ENCODE measurements at places on chromosomes 3 and 15.
A peak's percentile ranks its signal among the peaks of the same experiment; 100 is the strongest.

DNA sequence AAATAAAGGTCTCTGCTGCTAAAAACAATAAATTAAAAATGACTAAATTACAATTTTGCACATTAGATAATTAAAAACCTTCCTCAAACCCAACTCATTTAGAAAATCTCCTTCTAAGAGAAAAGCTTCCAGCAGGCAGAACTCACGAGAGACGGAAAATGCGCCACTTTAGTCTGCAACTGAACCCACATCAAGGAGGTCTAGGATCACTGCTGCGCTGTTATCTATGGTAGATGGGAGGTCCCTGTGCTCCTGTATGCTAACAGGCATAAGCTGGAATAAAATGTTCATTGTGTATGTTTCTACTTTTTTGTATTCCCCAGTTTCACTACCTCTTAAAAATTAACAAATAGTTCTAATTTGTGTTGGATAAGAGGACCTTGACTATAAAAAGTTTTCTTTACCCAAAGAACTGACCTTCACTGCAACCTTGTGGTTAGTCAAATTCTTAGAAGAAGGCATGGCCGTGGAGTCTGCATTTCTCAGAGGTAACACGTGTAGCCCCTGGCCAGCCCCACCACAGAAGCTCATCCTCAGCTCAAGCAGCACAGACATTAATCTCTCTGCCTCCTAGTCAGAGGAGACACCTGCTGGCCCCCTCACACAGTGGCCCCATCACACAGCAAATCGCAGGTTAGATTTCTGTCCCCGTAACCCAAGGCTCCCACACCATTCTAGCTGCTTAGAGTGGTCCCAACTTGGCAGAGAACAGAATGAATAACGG is 22.3 kb downstream of the STIMATE start:
- DNase-seq = no peak

- DNase-seq = no peak
These were observed 44.6 kb downstream of the RASGRP1 start for GRCh38 chr15:38520035-38520434.

- DNase-seq = no peak
These were observed 79.0 kb downstream of the EPHA3 start for GRCh38 chr3:89186456-89186855.

- DNase-seq = no peak
These were observed 25.5 kb downstream of the TBC1D2B start for GRCh38 chr15:78052001-78052401.

DNA sequence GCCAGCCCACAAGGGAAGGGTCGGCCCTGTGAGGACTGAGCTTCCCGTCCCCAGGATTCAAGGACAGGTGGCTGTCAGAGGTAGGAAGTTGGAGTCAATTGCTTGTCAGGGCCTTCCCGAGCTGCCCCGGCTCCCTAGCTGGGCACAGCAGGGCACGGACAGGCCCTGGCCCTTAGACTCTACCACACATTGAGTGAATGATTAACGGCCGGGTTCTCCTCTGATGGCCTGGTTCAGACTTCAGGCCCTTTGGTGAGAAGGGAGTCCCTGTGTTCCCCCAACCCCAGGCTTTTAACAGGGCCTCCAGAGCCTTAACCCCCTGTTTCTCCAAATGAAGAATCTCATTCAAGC is 16.4 kb upstream of the FGD5 start:
- no peak for DNase-seq

GRCh38 chr15:55366981-55367380 is 41.2 kb downstream of the CCPG1 start:
- no peak for DNase-seq

DNA sequence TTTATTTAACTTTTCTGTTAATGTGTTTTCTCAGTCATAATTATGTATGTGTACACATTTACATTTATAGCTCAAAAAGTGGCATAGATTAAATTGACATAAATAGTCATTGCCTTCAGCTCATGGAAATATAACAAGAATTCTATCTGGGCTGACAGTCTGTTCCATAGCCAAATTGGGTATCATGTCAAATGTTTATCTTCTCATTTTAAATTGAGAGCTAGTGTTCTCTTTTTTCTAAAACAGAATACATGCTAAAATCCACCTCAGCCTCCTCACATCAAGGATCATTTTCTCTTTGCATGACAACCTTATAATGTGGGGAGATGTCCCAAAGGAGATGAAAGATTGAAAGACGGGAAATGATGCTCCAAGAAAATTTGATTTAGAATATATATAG is 144.1 kb upstream of the BCHE start:
- DNase-seq = no peak

DNA sequence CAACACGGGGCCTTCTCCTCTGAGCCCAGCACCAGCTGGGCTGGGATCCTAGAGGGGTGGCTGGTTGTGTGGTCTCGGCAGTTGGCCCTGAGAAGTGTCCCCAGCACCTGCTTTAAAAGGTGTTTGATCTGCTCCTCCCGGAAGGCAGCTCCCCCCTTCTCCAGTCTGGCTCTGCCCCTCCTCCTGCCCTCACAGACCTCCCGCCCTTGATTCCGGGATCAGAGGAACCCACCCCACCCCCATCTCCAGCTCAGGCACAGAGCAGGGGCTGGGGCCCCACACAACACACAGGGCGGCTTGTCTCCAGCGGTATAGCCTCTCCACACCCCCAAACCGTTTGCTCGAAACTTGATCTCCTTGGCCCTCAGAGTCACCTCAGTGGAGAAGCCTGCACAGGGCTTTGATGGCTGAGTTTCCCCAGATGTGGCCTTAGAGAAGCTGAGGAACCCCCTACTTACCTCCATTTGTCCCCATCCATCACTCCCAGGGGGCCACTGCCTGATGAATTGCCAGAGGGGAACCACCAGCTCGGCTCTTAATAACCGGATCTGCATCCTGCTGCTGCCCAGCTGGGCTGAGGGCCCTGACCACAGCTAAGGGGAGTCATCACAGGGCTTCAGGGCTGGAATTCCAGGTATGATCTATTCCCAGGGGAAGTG is 6.4 kb upstream of the STRA6 start:
- peak; percentile 57 for DNase-seq

DNA sequence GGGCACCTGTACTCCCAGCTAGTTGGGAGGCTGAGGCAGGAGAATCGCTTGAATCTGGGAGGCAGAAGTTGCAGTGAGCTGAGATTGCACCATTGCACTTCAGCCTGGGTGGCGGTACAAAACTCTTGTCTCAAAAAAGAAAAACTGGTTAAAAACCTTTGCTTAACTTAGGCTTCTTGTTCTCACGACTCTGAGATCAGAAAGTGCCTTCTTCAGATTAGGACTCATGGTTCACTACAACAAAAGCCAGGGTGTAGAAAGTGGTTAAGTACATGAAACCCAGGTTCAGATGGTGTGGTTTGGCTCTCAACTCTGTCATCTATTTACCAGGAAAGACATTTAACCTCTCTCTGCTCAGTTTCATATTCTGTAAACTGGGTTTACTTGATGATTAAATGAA is 168.4 kb downstream of the TUSC7 start:
- DNase-seq = no peak

DNA sequence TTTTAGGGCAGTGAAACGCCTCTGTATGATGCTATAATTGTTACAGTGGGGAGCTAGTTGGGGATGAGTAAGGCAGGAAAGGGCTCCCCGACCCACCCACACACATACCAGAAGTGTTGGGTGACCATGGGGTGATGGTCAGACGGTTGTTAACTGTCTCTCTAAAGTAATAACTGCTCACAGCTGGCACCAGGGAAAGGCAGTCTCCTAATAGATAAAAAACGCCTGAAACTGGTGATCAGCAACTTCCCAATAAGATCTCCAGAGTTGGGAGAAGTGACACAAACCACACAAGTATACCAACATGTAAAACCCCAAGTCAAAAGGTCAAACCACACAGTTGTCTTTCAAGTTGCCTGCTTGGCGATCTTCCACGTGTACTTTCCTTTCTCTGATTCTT is 346.5 kb upstream of the CNTN4 start:
- DNase-seq = no peak

DNA sequence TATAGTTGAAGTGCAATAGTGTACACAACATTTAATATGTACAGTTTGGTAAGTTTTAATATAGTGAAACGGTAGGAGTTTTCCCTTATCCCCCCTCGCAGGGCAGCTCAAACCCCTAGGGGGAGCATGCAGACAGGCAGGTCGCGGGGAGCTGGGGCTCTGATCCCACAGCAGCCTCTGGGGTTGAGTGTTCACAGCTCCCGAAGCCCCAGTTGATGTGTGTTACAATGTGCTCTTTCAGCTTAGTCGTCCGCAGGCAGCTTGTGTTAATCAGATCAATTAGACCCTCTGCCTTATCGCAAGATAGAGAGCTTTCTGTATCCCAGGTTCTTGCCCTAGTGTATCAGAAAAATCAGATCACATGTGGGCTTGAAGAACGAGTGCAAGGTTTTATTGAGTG is 143.1 kb upstream of the CHRNA7 start:
- no peak for DNase-seq

DNA sequence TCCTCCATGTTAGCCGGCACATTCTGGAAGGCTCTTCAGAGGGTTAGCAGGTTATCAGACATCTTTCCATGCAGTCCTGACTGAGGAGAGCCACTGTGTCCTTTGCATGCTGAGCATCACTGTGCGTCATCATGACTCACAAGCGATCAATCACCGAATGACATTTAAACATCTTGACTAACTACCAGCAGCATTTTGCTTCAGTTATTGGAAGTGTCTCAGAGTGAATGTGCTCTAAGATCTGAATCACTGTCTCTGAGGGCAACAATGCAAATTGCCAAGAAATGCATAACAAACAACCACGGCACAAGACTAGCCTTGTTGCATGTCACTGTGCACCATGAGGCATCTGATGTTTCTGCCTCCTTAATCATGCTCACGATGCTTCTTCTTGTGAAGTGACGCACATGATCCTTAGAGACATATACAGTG is 18.3 kb upstream of the ATP8B4 start:
- no peak for DNase-seq

- no peak for DNase-seq
These were observed 431.0 kb upstream of the ATP10A start for GRCh38 chr15:26294059-26294689.

GRCh38 chr3:87268646-87269211 is 7.7 kb downstream of the POU1F1 start:
- no peak for DNase-seq

DNA sequence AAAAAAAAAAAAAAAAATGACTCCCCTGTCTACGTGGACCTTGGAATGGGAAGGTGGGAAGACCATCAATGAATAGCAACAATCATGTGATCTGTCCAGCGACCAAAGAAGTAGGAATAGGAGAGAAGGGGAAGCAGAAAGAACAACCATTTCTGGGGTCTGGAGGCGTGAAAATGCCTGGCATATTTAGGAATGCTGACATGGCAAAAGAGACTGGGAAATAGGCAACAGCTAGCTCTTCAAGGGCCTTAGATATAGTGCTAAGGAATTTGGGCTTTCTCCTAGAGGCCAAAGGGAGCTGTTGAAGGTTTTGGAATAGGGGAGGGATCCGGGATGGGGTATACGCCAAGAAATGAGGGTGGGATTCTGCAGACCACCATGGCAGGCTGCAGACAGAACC is 5.9 kb downstream of the SLC22A13 start:
- DNase-seq = no peak

- DNase-seq = no peak
These were observed 14.5 kb downstream of the C3orf20 start for GRCh38 chr3:14689247-14689980.

DNA sequence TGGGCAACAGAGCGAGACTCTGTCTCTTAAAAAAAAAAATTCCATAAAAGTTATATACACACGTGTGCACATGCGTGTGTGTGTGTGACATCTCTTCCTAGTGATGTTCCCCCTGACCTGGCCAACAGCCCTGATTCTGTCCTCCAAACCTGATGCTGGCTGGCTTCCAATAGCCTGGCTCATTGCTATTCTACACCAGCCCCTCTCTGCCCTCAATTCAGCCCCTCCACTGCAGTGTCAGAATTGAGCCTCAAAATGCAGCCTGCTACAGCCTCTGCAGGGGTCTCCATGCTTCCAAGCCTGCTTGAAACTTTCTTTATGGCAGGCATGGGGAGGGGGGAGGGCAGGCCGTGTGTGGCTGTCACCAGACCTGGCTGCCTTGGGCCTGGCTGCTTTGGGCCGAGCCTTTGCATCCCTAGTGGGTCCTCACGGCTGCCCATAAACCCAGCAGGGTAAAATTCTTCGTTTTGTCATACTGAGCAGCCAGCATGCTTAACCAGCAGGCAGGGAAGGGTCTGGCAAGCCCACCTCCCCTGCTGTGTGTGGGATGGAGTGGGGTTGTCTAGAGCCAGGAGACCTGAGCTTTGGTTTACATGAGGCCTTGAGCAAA is 22.7 kb upstream of the DOCK3 start:
- DNase-seq = no peak

- no peak for DNase-seq
These were observed 11.0 kb downstream of the PARP16 start for GRCh38 chr15:65275728-65276126.

GRCh38 chr15:39142500-39142899 is 438.4 kb upstream of the THBS1 start:
- no peak for DNase-seq

- DNase-seq = no peak
These were observed 105.9 kb upstream of the HERC1 start for GRCh38 chr15:63939531-63940130.

GRCh38 chr15:65264863-65265430 is 21.7 kb downstream of the PARP16 start:
- no peak for DNase-seq

DNA sequence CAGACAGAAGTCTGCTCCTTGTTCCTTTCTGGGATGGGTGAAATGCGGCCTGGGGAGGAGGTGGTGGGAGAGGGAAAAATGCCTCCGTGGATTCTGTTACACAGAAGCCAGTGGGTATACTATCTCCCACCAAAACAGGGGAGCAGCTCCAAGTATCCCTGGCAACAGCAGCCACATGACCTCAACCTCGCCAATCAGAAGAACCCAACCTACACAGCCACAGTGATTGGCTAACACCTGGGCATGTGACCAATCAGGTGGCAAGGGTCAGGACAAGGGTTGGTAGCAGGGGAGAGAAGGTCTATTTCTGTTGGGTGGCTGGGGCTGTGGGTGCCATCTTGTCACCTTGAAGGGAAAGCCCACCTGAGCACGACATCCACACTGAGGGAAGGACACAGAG is 9.1 kb upstream of the ACAD9 start:
- DNase-seq = no peak

GRCh38 chr15:40702077-40702476 is 7.1 kb downstream of the RAD51 start:
- no peak for DNase-seq

GRCh38 chr15:91793771-91794170 is 59.7 kb upstream of the SLCO3A1 start:
- no peak for DNase-seq

Data from NCI-H1417 treated with DMSO at 0.1 percent for 48 hours (cell line).